ENCODE measurements at places on chromosomes 7 and 10. TPM values are rescaled to one million over a fixed set of nuclear protein-coding genes. Genes with fewer than 3 reads are reported as not detected.

The C7orf33 gene
- not detected for polyA plus RNA-seq

The FUOM gene
- 19.7 TPM for polyA plus RNA-seq

The FRG2B gene
- polyA plus RNA-seq, result not detected

The COL1A2 gene
- 703 TPM for polyA plus RNA-seq

The OR2A7 gene
- polyA plus RNA-seq, result 9.2 TPM

The ZNF25 gene
- 14.2 TPM for polyA plus RNA-seq

The HACD1 gene
- 11.2 TPM for polyA plus RNA-seq

The SLIT1 gene
- 5.8 TPM for polyA plus RNA-seq

Data from right renal cortex interstitium (tissue), 3 donors.